MV-4-11 (cell line): ENCODE measurements at places on chromosomes 13 and 19.

- no peak for DNase-seq
Measured at GRCh38 chr13:35927567-35928021, 203.6 kb downstream of the DCLK1 start.

DNA sequence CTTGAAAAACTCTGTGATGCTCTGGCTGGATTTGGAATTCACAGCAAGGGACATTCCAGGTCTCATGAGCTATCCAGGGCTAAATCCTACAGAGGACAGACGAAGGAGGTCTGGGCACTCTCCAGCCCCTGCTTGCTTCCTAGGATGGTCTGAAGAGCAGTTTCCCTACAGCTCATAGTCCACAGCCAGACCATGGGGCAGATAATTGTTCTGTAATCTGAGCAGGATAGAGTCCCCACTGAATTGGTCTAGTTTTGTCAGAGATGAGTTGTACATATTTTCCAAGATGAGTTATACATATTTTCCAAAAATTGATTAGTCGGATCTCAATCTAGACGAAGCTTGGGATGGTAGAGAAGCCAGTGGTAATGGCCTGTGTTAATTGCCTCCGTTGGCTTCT lies 75.6 kb downstream of the C13orf42 start:
- no peak for DNase-seq

DNA sequence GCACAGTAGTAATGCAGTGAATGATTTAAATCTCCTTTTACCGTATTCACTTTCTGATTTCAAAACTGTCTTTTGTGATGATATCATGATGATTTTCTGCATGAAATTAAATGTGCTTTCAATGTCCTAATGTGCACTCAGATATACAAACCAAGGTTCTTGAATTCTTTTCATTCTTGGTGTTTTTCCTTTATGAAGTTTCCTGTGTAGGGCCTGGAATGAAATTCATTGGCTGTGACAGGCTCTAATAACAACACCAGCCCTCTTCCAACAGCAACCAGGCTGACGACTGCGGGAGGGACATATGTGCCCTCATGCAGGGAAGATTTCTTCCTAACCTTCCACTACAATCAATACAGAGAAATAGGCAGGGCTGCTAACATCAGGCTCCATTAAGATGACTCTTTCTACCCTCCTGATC lies 1052.0 kb downstream of the DIAPH3 start:
- no peak for DNase-seq

DNA sequence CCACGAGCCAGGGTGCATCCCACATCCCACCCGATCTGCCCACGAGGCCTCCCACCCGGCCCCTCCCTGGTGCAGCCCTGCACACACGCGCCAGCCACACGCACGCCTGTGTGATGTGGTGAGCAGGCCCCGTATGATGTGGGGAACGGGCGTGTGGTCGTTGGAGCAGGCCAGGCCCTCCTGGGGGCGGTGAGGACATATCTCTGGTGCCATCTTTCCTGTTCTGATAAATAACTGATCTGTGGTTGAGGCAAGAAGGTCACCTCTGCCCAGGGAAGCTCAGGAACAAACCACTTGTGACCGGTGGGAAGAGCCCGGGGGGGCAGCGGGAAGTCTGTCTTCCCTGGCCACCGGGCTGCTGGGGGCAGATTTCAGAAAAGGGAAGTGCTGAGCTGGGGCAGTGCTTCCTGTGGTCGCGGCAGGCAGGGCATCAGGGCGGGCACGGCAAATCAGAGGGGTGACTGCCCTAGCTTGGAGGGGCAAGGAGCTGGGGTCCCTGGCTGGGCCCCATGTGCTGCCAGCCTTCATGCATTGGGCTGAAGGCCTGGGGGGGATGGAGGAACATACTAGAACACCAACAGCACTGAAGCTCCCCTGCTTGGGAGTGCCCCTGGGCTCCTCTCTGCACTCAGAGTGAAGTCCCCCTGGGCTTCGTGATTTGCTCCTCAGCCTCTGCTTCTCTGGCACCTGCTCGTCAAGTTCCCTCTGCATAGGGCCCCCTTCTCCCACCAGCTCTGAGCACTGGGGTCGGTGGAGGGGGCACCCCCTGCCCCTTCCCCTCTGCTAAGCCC lies 35.2 kb upstream of the SLC7A10 start:
- DNase-seq, result peak; percentile 89

- no peak for DNase-seq
Measured at GRCh38 chr19:39550197-39550596, 10.2 kb upstream of the EID2 start.

DNA sequence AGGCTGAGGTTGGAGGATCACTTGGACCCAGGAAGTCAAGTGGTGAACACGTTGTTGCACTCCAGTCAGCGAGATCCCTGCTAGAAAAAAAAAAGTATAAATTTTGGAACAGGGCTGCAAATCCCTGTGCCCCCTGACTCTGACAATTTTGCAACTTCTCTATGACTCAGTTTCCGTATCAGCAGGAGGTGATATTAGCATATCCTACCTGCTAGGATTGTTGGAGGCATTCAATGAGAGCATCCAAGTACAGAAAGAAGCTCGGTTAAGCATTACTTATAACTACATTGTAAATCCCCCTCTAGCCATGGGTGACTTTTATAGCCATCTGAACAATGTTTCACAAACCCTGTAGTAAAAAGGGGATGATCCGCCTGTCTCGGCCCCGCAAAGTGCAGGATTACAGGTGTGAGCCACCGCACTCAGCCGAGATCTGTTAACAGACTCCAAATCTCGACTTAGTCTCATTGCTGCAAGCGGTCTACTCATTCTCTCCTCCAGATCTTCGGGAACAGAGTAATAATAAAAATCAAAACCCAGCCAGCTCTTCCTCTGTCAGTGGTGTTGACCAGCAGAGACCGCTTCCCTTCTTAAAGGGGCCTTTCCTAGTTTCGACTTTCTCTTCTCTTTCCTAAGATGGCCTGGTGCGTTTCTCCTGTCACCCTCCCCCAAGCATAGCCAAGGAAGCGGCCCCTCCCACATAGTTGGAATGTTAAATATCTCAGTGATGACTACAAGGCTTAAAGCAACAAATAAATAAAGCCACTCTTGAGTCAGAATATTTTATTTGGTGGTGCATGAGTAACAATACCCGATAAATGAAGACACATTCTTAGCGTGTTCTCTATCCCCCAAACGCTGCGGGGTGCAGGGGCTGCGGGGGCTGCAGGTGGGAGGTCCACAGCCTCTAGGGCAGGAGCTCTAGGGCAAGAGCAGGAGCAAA lies 10.3 kb upstream of the BICRA start:
- DNase-seq, result peak; percentile 69
